CD8-positive, alpha-beta memory T cell (primary cell): ENCODE measurements at places on chromosomes 7 and 10.

- no peak for DNase-seq
Observed at GRCh38 chr10:116278846-116279245, 5.8 kb upstream of the GFRA1 start.

DNA sequence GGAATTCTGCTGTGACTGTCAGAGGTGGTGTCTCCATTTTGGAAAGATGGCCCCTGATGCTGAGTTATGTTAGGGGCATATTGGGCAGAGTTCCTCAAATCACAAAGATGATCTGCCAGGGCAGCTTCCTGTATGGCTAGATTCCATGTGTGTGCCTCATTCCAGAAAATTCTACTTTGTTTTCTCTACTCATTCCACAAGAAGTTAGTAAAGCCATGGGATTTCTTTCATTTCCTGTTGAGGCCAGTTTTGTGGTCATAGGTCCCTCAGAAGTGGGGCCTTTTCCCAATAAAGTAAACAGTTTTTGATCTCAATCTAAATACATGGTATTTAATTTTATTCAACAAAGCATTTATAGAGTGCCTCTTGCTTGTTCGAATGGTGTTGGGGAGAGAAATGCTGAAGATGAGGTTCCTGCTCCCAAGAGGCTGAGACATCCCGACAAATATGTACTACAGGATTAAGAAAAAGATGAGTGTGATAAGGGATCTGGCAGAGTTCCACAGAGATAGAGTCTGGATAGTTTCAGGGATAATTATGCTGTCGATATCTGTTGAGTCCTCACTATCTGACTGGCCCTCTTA, 33.0 kb downstream of the MINDY4 start:
- DNase-seq = no peak

- DNase-seq = peak; percentile 31
Observed at GRCh38 chr10:6543431-6544005, 36.6 kb downstream of the PRKCQ start.

GRCh38 chr10:102613785-102614184, 30.5 kb upstream of the TRIM8 start:
- no peak for DNase-seq

DNA sequence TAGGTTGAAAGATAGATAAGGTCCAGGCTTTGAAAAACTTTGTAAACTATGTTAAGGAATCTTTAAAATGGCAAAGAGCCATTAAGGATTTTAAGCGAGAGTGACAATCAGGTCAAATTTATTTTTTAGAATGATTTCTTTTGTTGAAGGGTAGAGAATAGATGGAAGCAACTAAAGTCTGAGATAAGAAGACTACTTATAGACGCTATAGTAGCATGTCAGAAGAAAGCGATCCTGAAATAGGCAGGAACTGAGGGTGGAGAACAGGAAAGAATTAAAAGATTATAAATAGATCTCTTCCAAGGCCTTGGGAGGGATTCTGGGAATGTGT, 13.0 kb upstream of the TSPAN13 start:
- DNase-seq = no peak
